Right atrium auricular region (tissue), 2 donors: ENCODE measurements at places on chromosomes 2 and 18. TPM values are rescaled to one million over a fixed set of nuclear protein-coding genes. Genes with fewer than 3 reads are reported as not detected.

Gene CDCA7
- 0.48 TPM for total RNA-seq

Gene FBXO15
- total RNA-seq, result 0.30 TPM

- no peak for DNase-seq
Observed at GRCh38 chr18:59454909-59455727, 96.1 kb upstream of the LMAN1 start.

GRCh38 chr18:28469946-28470345, 293.0 kb upstream of the CDH2 start:
- no peak for DNase-seq

DNA sequence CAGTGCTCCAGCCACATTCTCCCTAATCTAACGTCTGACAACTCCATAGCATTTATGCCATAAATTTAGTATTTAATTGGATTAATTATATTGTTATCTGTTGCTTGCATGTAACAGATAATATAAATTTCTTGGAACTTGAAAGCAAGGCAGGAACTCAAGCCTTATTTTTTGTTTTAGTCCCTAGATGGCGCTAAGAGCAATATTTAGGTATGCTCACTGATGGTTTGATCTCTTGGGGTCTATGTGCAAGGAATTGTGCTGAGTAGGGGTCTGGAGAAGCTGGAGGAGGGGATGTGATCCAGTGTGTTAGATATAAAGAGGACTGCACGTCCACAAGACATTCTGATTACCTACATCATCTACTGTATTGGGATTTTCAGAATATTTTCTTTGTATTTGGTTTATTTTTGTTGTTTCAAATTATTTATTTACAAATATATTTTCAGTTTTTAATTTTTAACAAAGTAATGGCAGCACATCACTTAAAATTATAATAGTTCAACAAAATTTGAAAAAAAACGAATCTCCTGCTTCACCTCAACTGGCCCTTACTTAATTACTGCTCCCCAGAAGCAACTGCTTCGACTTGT, 32.8 kb downstream of the KATNAL2 start:
- no peak for DNase-seq

Gene HRH4
- total RNA-seq, result not detected

GRCh38 chr2:189015359-189015758, 41.2 kb downstream of the COL3A1 start:
- DNase-seq, result no peak

Gene TRIM43
- not detected for total RNA-seq

- DNase-seq, result no peak
Observed at GRCh38 chr2:237790353-237790752, 8.2 kb upstream of the RBM44 start.

DNA sequence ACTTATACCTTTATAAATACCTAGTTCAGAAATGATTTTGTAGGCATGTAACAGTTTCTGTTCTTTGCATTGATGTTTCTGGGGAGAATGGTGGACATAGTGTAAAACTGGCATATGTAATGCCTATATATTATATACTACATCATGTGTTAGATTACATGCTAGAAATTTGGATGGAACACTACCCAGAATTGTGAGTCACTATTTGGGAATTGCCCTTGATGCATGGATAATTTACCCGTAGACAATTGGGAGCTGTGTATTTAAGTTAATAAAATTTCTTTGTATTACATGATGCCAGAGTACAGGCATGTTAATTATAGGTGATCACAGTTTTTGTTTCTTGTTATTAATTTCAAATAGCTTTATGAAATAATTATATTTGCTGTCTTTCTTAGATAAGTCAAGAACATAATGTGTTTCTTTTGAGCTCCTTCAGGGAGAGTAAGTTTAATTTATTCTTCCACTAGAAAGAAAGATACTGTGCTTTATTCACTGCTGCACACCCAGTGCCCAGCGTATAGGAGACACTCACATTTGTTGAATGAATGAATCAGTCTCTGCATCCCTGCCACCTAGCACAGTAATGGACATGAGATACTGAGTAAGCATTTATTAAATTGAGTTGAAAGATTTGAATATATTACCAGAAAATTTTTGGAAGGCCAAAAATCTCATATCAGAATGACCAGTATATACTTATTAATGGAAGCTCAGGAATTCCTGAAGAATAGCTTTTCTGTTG, 16.9 kb downstream of the ACSL3 start:
- no peak for DNase-seq

DNA sequence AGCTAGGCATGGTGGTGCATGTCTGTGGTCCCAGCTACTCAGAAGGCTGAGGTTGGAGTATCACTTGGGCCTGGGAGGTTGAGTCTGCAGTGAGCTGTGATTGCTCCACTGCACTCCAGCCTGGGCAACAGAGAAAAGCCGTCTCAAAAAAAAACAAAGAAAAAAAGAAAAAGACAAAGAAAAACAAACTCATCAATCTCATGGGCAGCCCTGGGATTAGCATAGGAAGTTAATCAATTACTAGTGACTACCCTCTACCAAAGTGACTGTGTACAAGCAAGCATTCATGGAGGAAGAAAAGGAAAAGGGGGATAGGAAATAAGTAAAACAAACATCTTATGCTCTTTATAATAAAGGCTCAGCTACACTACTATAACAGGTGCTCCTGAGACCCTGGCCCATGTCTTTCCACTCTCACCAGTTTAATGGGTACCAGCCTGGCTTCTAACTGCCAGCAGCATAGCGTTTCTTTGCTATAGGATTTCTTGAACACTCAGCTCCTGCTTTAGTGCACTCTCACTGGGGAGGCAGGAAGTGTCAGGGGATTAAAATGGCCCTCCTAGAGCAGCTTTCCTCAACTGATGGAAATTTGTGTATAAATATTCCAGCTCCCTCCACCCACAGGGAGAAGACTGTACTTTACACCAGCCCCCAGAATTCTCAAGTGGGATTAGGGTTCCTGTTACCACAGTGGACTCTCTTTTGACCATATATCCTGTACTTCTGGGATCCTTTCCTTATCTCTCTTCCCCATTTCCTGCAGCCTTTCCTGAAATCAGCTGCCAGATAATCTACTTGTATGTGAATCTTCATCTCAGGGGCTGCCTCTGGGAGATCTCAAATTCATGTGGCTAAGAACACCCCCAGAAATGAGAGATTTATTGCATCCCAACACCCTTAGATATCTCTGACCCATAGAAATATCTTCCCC, 91.3 kb upstream of the GLS start:
- no peak for DNase-seq

GRCh38 chr2:82913566-82913965, 1545.5 kb downstream of the SUCLG1 start:
- no peak for DNase-seq

DNA sequence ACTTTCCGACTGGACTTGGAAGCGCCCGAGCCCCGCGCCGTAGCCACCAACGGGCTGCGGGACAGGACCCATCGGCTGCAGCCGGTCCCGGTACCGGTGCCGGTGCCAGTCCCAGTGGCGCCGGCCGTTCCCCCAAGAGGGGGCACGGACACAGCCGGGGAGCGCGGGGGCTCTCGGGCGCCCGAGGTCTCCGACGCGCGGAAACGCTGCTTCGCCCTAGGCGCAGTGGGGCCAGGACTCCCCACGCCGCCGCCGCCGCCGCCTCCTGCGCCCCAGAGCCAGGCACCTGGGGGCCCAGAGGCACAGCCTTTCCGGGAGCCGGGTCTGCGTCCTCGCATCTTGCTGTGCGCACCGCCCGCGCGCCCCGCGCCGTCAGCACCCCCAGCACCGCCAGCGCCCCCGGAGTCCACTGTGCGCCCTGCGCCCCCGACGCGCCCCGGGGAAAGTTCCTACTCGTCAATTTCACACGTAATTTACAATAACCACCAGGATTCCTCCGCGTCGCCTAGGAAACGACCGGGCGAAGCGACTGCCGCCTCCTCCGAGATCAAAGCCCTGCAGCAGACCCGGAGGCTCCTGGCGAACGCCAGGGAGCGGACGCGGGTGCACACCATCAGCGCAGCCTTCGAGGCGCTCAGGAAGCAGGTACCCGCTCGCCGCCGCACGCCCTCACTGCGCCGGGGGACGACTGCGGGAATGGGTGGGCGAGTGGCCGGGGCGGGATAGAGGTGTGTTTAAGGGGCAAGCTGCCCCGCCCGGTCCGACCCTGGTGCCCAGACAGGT, 713 bp downstream of the ATOH8 start:
- DNase-seq, result no peak

Gene UGT1A5
- not detected for total RNA-seq

Gene DLX2
- total RNA-seq, result not detected

Gene ECEL1
- not detected for total RNA-seq

DNA sequence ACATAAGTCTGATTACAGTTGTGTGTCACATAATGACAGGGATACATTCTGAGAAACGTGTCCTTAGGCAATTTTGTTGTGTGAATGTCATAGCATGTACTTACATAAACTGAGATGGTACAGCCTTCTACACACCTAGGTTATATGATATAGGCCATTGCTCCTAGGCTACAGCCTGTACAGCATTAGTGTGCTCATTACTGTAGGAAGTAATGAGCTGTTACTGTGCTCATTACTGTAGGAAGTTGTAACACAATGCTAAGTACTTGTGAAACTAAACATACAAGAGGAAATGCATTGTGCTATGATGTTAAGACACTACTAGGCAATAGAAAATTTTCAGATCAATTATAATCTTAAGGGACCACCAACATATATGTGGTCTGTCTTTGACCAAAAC, 72.8 kb downstream of the UPP2 start:
- DNase-seq, result no peak

GRCh38 chr18:79547413-79548076, 132.1 kb upstream of the CTDP1 start:
- no peak for DNase-seq

DNA sequence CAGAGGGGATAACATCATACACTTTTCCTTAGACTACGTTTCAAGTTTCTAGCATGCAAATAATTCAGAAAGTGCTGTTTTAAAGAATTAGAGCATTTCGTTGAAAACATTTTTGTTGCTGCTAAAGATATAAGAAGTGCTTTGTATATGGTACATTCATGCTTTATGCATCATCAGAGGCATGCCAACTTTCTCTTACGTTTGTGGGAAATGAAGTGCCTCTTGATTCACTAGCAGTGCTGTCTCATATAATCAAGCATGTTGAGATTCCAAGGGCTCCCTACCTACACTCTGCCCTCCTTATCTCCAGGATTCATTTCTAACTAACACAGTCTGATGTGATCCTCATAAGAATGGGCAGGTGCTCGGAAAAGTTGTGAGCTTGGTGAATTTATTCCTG, 748.6 kb upstream of the DDX18 start:
- DNase-seq, result no peak

Gene ELOA2
- not detected for total RNA-seq

DNA sequence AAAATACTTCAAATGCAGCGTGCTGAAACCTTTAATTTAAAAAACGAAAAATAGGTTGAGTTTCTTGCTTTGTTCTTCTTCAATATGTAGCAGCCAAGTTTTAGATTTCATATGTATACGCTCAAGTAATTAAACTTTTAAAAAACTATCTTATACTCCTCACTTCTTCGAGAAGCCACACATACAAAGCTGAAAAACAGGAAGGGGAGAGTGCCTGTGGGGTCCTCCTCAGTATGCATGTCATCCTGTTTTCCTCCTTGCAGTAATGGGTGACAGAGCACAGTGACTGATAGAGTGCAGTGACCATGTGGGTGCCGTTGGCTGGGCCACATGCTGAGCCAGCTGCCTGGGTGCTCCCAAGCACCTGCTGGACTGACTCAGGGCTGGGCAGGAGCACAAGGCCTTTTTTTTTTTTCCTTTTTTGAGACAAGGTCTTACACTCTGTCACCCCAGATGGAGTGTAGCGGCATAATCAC, 33.3 kb downstream of the UXS1 start:
- no peak for DNase-seq

DNA sequence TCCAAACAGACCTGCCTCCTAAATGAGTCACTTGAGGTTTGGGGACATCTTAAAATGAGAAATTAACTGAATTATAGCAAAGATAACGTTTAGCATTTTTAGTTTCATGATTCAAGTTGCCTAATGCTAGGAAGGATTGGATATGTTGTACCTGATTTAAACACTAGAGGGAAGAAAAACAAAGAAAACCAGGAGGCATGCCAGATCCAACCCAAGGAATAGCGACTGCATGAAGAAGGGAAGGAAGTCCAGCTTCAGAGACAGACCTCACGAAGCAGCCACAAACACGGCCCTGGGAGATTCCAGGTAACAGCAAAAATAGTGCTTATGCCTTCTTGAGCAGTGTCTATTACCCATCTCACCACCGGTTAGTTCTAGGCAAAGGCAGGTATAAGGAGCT, 499.9 kb upstream of the SPHKAP start:
- no peak for DNase-seq

DNA sequence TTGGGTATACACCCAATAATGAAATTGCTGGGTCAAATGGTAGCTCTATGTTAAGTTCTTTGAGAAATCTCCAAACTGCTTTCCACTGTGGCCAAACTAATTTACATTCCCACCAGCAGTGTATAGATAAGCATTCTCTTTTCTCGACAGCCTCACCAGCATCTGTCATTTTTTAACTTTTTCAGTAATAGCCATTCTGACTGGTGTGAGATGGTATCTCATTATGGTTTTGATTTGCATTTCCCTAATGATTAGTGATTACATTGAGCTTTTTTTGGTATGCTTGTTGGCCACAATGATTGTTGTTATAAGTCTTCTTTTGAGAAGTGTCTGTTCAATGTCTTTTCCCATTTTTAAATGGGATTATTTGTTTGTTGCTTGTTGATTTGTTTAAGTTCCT, 50.4 kb upstream of the EPAS1 start:
- no peak for DNase-seq

Gene HOXD1
- not detected for total RNA-seq

DNA sequence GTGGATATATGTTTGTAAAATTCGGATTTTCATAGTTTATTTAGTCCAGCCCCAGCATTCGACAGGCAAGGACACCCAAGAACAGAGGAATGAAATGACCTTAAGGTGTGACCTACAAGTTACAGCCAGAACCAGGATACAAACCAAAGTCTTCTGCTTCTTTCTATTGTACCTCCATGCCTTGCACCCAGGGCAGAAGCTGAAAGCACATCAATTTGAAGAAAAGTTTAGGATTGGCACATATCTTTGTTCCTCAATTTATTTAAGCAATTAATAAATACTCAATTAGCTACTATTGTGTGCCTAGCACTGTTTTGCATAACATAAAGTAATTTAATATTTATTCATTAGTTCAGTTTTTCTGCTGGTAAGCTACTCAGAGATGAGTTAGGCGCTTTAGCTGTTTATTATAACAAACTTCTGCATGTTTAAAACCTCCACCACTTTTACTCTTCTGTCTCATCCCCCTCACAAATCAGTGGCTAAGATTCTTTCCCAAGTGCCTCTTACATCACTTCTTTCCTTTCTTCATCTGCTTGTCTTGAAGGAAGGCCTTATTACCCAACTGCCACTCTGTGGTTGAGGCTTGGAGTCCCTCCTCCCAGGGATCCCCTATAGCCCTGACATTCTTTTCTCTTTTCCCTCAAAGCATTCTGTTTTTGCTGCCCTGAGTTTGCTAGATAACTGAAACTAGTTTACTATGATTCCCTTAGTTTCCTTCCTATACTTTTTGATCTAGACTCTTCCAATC, 37.1 kb upstream of the DARS1 start:
- no peak for DNase-seq

Gene MC5R
- total RNA-seq, result not detected

GRCh38 chr2:88838165-88838635, 146.7 kb downstream of the RPIA start:
- DNase-seq, result no peak
